ENCODE measurements at places on chromosomes 1 and 21. TPM values are rescaled to one million over a fixed set of nuclear protein-coding genes. Genes with fewer than 3 reads are reported as not detected.

Gene KIAA0040
- total RNA-seq: 11.2 TPM

Gene GRIK1
- not detected for total RNA-seq

- H3K4me3 ChIP-seq: no peak overlapping the region
- no peak for DNase-seq
- no peaks in the 10 kb centered on the region for H3K36me3 ChIP-seq
- no peak overlapping the region for H3K27ac ChIP-seq
- H3K4me1 ChIP-seq: no peaks in the 10 kb centered on the region
- peaks cover 33% of the 10 kb centered on the region for H3K27me3 ChIP-seq
Observed at GRCh38 chr1:156882543-156882942, 11.0 kb upstream of the PEAR1 start.

GRCh38 chr1:2115008-2115641 lies 64.9 kb downstream of the PRKCZ start:
- H3K36me3 ChIP-seq: no peaks in the 10 kb centered on the region
- peaks cover 9% of the 10 kb centered on the region for H3K4me1 ChIP-seq
- H3K4me3 ChIP-seq: no peak overlapping the region
- H3K27me3 ChIP-seq: no peaks in the 10 kb centered on the region

DNA sequence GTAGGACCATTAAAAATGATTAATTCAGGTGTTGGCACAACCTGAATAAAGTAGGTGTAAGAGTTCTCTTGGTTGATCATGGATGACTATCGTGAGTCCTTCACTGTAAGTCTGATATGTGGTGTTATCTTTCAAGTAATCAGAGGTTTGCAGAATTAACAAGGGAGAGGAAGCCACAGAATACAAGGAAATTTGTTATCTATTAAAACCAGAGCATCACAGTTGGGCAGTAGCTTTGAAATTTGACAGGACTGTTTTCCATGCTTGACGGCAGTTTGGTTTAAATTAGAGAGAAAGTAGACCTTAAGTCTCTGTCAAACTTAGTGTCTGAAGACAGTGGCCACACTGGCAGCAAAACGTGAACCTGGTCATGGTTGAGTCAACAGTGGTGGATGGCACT lies 139.5 kb upstream of the KCNK2 start:
- DNase-seq: no peak
- H3K4me3 ChIP-seq: no peak overlapping the region
- H3K27ac ChIP-seq: no peak overlapping the region
- no peaks in the 10 kb centered on the region for H3K36me3 ChIP-seq
- H3K4me1 ChIP-seq: no peaks in the 10 kb centered on the region
